Spinal cord (tissue), 10 donors: ENCODE measurements at places on chromosomes 1 and 21.
A peak's percentile ranks its signal among the peaks of the same experiment; 100 is the strongest.

GRCh38 chr1:147640553-147641165, 29.7 kb downstream of the ACP6 start:
- peaks cover 5% of the 10 kb centered on the region for H3K4me1 ChIP-seq
- H3K27me3 ChIP-seq = no peaks in the 10 kb centered on the region
- H3K36me3 ChIP-seq = peaks cover 3% of the 10 kb centered on the region
- no peak overlapping the region for H3K4me3 ChIP-seq
- H3K27ac ChIP-seq = no peak overlapping the region

DNA sequence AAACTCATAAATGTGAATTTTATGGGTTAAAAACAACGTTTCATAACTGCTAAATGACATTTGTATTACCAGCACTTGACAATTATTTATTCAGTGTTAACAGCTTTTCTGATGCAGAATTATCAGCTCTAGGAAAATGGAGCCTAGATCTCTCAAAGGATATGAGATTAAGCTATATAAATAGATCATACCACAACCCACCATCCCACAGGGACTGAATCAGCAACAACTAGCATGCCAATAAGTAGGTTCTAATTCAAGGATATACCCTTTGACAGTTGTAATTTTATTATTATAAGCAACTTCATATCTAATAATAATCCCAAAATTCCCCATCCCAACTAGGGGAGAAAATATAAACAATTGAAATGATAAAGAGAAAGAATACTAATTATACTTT, 275.4 kb upstream of the RGS18 start:
- no peak for DNase-seq
- H3K36me3 ChIP-seq = no peaks in the 10 kb centered on the region
- H3K4me1 ChIP-seq = no peaks in the 10 kb centered on the region
- no peak overlapping the region for H3K27ac ChIP-seq
- no peaks in the 10 kb centered on the region for H3K27me3 ChIP-seq
- H3K4me3 ChIP-seq = no peak overlapping the region

- no peak overlapping the region for H3K27ac ChIP-seq
- no peak for DNase-seq
- no peaks in the 10 kb centered on the region for H3K4me1 ChIP-seq
These were observed 23.2 kb downstream of the DDX59 start for GRCh38 chr1:200646515-200646914.

DNA sequence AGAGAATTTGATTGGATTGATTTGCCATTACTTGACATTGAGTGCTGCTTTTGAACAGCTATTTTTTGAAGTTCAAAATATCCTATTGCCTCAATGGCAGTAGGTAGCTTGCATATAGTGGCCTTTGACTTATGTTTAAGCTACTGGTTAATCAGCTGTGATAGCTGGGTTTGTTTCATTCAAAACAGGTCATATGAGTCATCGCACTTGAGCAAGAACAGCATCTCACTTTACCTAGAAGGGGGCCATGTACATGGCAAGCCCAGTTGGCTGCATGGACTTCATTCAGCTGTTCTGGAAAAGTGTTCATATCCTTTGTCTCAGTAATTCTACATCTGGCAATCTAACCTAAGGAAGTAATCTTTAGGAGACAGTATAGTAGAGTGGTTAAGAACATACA, 29.0 kb upstream of the ARID1A start:
- no peaks in the 10 kb centered on the region for H3K4me1 ChIP-seq
- H3K36me3 ChIP-seq = no peaks in the 10 kb centered on the region
- DNase-seq = no peak
- H3K27ac ChIP-seq = no peak overlapping the region

GRCh38 chr1:207248544-207249198, 72.8 kb upstream of the CD55 start:
- H3K36me3 ChIP-seq = no peaks in the 10 kb centered on the region
- no peak overlapping the region for H3K4me3 ChIP-seq
- no peak for DNase-seq
- no peak overlapping the region for H3K27ac ChIP-seq
- H3K4me1 ChIP-seq = no peaks in the 10 kb centered on the region
- no peaks in the 10 kb centered on the region for H3K27me3 ChIP-seq

DNA sequence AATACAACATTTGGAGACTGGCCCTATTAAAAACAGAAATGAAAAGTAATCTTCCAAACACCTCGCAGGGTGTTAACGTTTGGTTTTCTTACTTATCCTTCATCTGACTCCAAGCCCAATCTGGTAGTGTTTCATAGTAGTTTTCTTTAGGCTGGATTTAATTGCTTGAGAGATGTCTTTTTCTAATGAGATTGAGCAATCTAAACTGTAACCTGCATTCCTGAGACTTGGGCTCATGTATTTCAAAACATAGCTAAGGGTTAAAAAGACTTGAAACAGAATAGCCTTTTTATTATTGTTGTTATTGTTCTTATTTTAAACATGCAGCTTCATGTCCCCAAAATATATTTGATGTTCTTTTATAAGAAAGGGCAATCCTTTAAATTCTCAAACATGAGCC, 278.9 kb downstream of the TGFB2 start:
- no peak for DNase-seq
- no peaks in the 10 kb centered on the region for H3K27me3 ChIP-seq
- no peak overlapping the region for H3K27ac ChIP-seq

DNA sequence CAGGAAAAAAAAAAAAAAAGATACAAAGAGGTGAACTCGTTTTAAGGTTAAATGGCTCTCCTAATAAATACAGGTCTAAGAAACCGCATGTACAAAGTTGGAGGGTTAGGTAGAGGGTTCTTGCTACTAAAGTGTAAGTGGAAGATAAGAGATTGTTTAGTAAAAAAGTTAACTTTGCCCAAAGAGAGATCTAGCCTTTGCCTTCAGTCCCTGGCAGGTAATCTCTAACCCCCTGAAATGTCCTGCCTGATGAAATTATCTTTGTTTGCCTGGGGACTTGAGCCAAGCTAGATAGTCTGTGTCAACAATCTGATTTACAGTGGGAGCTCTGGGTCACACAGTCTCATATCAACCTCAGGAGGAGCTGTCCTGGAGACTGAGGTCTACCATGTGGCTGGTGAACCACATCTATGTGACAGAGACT, 57.6 kb downstream of the TRIM33 start:
- H3K4me1 ChIP-seq = no peaks in the 10 kb centered on the region
- DNase-seq = no peak
- no peak overlapping the region for H3K4me3 ChIP-seq
- no peak overlapping the region for H3K27ac ChIP-seq
- H3K27me3 ChIP-seq = no peaks in the 10 kb centered on the region
- H3K36me3 ChIP-seq = peaks cover 8% of the 10 kb centered on the region

GRCh38 chr21:44325386-44326271, 13.6 kb downstream of the CFAP410 start:
- no peak overlapping the region for H3K27ac ChIP-seq
- no peaks in the 10 kb centered on the region for H3K4me1 ChIP-seq
- H3K4me3 ChIP-seq = no peak overlapping the region
- no peak for DNase-seq

GRCh38 chr1:215899901-215900300, 332.8 kb downstream of the KCTD3 start:
- no peak overlapping the region for H3K27ac ChIP-seq
- H3K4me3 ChIP-seq = no peak overlapping the region
- no peaks in the 10 kb centered on the region for H3K36me3 ChIP-seq
- H3K27me3 ChIP-seq = no peaks in the 10 kb centered on the region
- no peak for DNase-seq

DNA sequence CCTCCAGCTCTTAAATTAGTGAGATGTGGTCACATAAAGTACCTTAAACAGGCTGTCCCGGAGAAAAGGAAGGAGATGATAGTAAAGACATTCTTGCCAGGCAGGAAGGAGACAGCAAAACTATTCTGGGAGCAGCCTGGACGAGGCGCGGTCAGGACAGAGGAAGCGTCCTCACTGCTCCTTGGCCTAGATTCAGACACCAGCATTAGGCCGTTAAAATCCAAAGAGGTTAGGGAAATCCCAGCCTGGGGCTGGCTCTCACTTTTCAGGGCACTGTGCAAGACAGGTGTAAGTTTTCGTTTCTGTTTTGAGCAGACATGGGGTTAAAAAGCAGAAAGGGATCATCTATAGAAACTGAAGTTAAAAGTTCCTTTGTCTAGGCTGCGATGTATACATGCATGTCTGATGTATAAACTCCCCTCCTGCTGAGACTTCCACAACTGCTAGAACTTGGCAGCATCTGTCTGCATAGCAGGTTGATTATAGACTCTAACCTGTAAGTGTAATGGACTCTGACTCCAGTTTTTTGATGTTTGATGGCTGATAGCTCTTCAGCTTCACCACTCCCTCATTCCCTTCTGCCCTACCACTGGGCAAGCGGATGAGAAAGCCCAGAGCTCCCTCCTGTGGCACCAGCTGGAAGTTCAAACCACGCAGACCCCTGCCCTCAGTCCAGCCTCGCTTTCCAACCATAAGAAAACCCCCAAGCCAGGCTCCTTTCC, 21.5 kb downstream of the STPG1 start:
- no peaks in the 10 kb centered on the region for H3K36me3 ChIP-seq
- DNase-seq = peak; percentile 73
- peaks cover 13% of the 10 kb centered on the region for H3K4me1 ChIP-seq
- H3K27me3 ChIP-seq = no peaks in the 10 kb centered on the region
- peak overlapping the region; percentile 45 for H3K27ac ChIP-seq

- peaks cover 22% of the 10 kb centered on the region for H3K4me1 ChIP-seq
- H3K36me3 ChIP-seq = no peaks in the 10 kb centered on the region
- no peak overlapping the region for H3K27ac ChIP-seq
- H3K27me3 ChIP-seq = no peaks in the 10 kb centered on the region
- DNase-seq = no peak
These were observed 77.3 kb upstream of the BCAR3 start for GRCh38 chr1:93758842-93759515.

GRCh38 chr1:59292562-59292961, 4.3 kb upstream of the FGGY start:
- no peaks in the 10 kb centered on the region for H3K27me3 ChIP-seq
- no peak overlapping the region for H3K27ac ChIP-seq

GRCh38 chr1:235050911-235051360, 77.7 kb downstream of the TOMM20 start:
- no peak overlapping the region for H3K4me3 ChIP-seq
- no peak overlapping the region for H3K27ac ChIP-seq
- no peaks in the 10 kb centered on the region for H3K36me3 ChIP-seq
- H3K4me1 ChIP-seq = peaks cover 29% of the 10 kb centered on the region
- H3K27me3 ChIP-seq = no peaks in the 10 kb centered on the region

DNA sequence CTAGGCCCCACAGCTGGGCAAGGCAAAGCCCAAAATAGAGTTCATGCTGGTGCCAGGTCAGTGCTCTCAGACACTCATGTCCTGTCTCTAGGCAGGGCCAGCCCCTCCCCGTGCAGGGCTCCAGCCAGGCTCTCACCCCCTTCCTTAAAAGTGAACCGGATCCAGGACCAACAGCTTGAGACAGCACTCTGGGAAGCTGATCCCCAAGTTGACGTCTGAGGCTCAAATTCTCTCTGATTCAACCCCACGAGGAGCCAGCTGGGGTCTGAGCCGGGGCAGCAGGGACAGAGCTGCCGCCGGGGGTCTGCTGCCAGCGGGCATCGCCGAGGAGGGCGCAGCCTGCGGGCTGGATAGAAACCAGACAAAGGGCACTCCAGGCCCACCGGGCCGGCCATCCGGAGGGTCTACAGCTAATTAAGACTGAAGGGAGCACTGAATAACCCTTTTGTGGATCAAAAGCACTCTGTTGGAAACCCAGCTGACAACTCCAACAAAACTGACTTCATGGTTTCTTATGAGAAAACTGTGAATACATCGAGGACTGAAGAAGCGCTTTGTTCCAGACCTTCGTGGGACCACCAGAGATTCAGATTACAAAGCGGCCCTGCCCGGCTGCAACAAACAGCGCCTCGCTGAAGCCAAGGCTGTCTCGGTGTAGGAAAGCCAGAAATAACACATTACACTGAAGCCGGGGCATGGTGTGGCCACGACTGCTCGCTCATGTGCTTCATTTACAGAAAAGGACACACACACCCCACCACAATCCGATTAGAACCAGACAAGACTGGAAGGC, 95.8 kb downstream of the PSMG1 start:
- H3K27me3 ChIP-seq = peaks cover 2% of the 10 kb centered on the region
- peaks cover 28% of the 10 kb centered on the region for H3K4me1 ChIP-seq
- H3K4me3 ChIP-seq = no peak overlapping the region
- peak overlapping the region; percentile 85 for H3K27ac ChIP-seq

GRCh38 chr21:38319781-38320180, 63.0 kb downstream of the KCNJ15 start:
- H3K4me3 ChIP-seq = no peak overlapping the region
- no peaks in the 10 kb centered on the region for H3K27me3 ChIP-seq
- H3K36me3 ChIP-seq = no peaks in the 10 kb centered on the region
- H3K27ac ChIP-seq = no peak overlapping the region
- H3K4me1 ChIP-seq = no peaks in the 10 kb centered on the region

DNA sequence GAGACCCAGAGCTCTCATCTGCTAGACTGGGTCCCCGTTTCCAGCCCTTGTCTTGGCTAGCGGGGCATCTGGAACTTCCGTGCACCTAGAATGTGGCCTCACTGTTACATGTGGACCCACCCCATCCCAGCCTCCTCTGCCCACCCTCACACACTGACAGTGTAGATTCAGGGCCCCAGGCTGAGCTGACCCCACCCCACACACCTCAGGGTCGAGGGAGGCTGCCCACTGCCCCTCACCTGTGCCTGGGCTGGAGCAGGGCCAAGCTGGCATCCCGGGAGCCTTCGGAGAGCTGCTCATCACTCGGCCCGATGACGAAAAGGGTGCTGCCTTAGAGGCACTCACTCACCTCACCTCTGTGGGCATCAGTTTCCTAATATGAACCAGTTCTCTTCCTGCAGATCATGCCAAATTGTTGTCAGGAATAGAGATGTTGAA, 11.1 kb downstream of the ACOT11 start:
- no peak overlapping the region for H3K27ac ChIP-seq
- no peak for DNase-seq
- no peaks in the 10 kb centered on the region for H3K27me3 ChIP-seq
- no peak overlapping the region for H3K4me3 ChIP-seq
- no peaks in the 10 kb centered on the region for H3K36me3 ChIP-seq

GRCh38 chr21:38308532-38309119, 51.8 kb downstream of the KCNJ15 start:
- no peaks in the 10 kb centered on the region for H3K36me3 ChIP-seq
- H3K27me3 ChIP-seq = no peaks in the 10 kb centered on the region
- H3K4me3 ChIP-seq = no peak overlapping the region
- H3K27ac ChIP-seq = no peak overlapping the region

DNA sequence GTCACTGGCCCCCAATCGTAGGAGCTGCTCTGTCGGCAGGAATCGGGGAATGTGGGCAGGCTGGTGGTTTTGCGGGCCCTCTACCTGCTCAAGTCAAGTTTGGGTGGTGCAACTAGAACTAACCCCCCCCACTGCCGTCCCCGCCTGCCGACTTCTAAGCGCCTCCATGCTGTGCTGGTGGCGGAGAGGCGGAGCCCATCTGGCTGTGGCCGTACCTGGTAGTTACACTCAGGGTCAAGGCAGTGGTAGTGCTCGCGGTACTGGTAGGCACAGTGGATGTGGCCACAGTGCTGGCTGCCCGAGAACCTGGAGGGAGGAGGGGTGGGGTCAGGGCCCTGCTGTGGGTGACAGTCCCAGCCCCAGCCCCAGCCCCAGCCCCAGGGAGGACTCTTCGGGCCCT, 140.0 kb downstream of the CASZ1 start:
- H3K27ac ChIP-seq = no peak overlapping the region
- peaks cover 76% of the 10 kb centered on the region for H3K36me3 ChIP-seq
- H3K4me3 ChIP-seq = no peak overlapping the region
- H3K4me1 ChIP-seq = peaks cover 7% of the 10 kb centered on the region
